ENCODE measurements at places on chromosomes 1 and 21.
A peak's percentile ranks its signal among the peaks of the same experiment; 100 is the strongest.

GRCh38 chr1:21022279-21023040 lies 154.2 kb downstream of the EIF4G3 start:
- DNase-seq: peak; percentile 58

DNA sequence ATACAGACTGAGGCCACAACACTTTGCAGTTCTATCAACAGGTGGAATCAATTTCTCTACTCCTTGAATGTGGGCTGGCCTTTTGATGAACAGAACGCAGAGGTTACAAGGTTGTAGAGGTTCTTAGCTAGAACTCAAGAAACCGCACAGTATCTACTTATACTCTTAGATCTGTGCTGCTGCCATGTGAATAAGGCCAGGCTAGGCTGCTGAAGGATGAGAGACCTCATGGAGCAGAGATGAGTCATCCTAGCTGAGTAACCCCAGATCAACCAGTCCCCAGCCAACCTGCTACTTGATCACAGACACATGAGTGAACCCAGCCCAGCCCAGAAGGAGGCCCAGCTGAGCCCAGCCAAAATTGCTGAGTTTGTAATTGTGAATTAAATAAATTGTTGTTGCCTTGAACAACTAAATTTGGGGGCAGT lies 35.3 kb upstream of the BCAR3 start:
- no peak for DNase-seq

- DNase-seq: no peak
Observed at GRCh38 chr1:184903111-184903692, 71.1 kb downstream of the NIBAN1 start.

GRCh38 chr1:99279525-99279924 lies 15.2 kb downstream of the PLPPR4 start:
- no peak for DNase-seq
